ENCODE measurements at places on chromosomes 7 and 10. TPM values are rescaled to one million over a fixed set of nuclear protein-coding genes. Genes with fewer than 3 reads are reported as not detected.

- DNase-seq: peak; percentile 87
Measured at GRCh38 chr7:2175514-2175913, 57.2 kb downstream of the MAD1L1 start.

Gene AFAP1L2
- polyA plus RNA-seq: 24.6 TPM

DNA sequence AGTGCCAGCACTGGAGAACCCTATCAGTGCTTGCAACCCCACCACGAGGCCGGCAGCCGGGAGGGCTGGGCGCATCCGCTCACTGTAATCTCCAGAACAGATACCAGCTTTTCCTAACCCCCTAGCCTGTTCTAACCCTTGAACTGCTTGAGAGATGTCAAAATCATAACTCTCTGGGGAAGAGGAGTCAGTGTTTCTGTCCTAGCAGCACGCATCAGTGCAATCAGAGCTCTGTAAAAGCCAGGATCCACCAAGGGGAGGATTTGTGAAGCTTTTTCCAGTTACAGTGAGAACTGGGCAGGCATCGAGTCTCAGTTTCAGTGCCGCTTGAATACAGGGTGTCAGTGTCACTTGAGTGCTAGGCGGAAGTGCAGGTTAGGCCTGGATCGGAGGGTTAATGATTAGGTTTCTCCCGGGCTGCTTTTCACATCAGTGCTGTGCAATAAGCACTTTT, 104.5 kb upstream of the INSYN2A start:
- DNase-seq: no peak

GRCh38 chr7:140222814-140223213, 46.0 kb upstream of the KDM7A start:
- DNase-seq: no peak

- peak; percentile 47 for DNase-seq
Measured at GRCh38 chr10:18229826-18230225, 89.6 kb downstream of the CACNB2 start.

DNA sequence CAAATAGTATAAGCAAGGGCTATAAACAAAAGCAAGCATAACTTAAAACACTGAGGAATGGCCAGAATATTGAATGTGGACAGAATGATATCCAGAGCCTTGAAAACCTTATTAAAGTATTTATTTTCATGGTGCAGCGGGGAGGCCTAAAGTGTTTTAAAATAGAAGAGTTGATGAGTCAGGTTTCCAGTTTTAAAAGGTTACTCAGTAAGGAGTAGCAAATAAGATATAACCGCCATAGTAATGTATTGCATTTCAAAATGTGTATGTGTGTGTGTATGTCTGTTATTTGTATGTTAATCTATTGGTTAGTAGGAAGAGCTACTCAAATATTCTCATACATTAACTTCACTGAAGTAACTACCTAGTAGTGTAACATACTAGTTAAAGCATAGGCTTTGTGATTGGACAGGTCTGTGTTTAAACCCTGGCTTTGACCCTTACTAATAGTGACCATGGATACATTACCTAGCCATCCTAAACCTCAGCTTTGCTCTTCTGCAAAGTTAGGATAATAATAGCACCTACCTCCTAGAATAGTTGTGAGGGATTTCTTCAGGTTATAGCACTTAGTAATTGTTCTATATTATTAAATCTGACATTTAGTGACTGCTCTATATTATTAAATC, 16.9 kb downstream of the CUTC start:
- no peak for DNase-seq

DNA sequence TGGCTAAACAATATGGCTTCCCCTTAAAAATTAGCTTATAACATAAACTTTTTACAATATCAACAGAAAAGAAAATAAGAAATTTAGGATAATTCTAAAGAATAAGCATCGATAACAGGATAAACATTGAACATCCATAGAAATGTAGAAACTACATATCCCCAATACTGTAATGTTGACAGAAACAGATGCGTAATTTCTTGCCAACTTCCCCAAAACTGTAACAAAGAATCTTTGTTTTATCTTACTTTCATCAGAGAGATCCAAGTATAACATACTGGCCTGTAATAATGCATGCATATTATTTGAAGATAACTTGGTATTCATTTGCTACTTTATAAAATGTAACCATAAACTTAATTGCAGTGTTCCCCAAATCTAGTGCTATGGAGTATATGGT, 339.9 kb downstream of the ARL4A start:
- no peak for DNase-seq

Gene GRM8
- not detected for polyA plus RNA-seq
